ENCODE measurements at places on chromosomes 1 and 21. TPM values are rescaled to one million over a fixed set of nuclear protein-coding genes. Genes with fewer than 3 reads are reported as not detected.

- no peak for DNase-seq
These were observed 12.9 kb upstream of the TNN start for GRCh38 chr1:175054736-175055135.

The METTL25B gene
- 24.4 TPM for total RNA-seq

The XCL2 gene
- total RNA-seq: not detected

DNA sequence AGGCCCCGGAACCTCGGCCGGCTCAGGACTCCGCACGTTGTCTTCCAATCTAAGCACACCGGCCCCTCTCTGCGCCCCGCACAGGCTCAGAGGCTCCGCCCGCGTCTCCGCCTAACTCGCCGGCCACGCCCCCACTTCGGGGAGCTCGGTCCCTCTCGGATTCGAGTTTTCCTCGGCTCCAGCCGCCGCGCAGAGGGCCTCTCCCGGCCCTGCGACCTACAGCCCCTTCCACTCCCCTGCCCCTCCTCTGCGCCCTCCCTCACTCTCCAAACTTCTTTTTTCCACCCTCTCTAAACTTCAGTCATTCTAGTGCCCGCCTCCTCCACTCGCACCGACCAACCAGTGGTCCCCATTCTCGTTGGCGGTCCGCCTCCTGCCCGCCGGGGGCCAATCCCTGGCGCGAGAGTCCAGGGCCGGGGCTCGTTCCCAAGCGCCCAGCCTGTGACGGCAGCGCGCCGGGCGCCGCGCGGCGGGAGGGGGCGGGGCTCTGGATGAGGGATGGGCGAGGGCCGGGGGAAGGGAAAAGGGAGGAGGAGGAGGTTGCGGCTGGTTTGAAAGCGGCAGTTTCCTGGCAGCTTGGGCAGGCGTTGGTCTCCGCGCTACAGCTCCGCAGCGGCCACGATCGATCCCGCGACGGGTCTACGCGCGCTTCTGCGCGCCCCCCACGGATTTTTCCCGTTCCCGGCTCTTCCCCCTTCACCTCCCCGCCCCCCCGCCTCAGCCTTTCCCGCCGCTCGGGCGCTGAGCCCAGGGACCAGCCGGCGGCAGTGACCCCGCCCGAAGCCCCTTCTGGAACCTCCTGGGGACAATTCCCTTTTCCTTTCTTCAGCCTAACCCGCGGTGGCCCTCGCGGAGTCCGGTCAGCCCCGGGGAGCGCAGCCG lies at the start of gene MAGI3:
MAGI3 (plus strand) TSS at position 563 of the 882 bp plus-strand sequence. CDS start 519 bp downstream, outside the sequence.
- peak; percentile 99 for DNase-seq

The LRRC53 gene
- total RNA-seq: not detected
